Fibroblast of the conjunctiva (primary cell): ENCODE measurements at places on chromosomes 13 and 19.

- no peak for DNase-seq
These were observed 2.7 kb downstream of the PSG8 start for GRCh38 chr19:42762789-42763188.

GRCh38 chr13:101523154-101524131 is 71.0 kb downstream of the ITGBL1 start:
- DNase-seq, result no peak

GRCh38 chr13:44668688-44669087 is 92.6 kb upstream of the TSC22D1 start:
- DNase-seq, result no peak

DNA sequence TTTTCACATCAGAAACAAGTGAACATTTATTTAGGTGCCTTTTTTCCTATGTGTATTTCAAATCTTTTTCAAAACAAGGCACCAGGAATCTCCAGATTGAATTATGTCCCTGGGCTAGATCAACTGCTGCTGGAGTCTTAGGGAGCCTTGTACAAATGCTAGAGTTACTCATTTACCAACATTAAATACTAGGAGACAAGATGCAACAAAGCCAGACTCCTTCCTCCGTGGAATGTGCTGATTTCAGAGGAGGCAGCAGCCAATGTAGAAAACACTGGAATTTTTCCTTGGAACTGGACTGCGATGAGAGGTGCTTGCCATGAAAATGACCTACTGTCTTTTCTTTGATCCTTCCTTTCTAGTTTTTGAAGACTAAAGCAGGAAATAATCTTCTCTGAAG is 1514.7 kb upstream of the MIR17HG start:
- no peak for DNase-seq

DNA sequence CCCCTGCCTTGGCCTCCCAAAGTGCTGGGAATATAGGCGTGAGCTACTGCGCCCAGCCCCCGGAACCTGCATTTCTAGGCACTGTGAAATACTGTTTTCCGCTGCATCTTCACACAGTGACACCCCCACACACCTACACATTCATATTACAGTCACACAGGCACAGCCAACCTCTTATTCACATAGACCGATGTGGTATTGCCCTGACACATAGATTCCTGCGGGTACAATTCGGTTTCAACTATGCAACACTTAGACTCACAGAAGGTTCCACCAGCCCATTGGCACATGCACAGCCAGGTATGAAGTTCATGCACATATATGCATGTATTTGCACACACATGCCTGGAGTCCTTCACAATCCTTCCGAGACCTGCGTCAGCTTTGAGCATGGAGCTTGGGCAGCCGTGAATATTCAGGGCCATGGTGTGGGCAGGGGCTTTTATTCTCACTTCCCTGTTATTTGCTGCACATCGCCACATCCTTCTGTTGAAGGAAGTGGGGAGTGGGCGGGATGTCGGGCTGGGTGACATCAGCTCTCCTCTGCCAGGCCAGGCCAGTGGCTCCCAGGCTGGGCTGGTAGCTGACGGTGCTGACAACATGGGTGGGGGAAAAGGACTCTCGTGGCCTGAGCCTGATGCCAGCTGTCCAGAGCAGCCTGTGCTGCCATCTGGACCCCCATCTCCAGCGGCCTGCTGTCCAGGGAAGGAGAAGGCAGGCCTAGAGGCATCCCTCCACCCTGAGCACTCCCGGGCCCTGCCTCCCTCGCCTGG is 5.4 kb upstream of the CDC37 start:
- DNase-seq, result no peak

DNA sequence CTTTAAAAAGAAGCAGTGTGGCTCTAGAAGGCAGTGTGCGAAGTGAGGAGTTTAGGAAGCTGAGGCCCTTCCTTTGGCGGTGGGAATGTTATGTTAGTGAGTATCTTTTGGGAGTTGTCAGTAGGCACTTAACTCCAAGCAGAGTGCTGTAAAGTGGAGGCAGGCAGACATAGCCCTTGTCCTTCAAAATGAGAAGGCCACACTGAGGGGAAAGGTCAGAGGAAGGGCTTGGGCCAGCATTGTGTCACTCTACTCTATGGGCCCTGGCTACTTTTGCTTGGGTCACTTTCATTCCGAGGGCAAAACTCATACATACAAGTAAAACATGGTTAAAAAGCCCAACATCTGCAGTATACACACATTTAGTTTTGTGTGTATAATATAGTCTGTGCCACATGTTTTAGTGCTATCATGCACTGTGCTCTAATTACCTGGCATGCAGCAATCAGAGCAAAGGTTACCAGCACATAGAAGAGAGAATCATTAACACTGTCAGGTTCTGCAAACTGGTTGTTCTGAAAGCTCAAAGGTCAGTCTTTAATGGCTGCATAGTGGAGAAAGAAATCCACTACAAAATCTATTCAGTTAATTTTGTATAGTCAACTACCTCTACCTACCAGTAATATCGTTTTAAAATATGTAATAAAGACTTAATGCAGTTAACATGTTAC is 64.4 kb downstream of the WASF3 start:
- DNase-seq, result no peak

DNA sequence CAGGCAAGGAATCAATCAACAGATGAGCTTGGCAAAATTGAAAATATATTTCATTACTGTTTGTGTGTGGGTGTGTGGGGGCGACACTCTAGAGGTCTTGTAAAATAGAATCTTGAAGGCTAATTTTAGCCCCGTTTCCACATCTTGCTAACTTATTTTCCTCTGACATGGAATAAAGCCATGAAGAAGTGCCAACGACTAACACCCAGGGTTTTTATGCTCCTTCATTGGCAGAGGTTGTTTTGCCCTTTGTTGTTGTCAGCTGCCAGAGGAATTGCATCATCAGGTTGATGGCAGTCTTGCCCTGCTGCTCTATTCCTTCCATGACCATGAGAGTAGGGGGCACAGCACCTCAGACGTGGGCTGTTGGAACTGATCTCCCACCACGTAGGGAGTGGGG is 30.6 kb upstream of the FAM216B start:
- no peak for DNase-seq

DNA sequence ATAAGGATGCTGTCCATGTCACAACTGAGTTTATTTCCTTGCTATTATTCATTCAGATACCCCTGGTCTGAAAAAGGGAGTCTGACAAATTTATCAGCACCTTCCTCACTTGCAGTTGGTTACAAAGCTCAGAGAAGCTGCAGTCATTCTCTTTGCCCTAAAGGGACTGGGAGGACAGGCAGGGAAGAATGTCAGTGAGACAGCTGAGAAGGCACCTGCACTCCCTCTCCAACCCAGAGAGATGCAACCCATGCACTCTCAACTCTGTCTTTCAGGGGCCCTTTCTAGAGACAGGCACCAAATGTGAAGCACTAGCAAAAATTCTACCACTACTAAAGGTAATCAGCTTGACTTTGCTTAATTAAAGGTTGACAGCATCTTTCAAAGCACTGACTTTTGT is 83.3 kb downstream of the CRYL1 start:
- DNase-seq, result no peak

- no peak for DNase-seq
These were observed 25.5 kb upstream of the FXYD3 start for GRCh38 chr19:35090160-35090505.

DNA sequence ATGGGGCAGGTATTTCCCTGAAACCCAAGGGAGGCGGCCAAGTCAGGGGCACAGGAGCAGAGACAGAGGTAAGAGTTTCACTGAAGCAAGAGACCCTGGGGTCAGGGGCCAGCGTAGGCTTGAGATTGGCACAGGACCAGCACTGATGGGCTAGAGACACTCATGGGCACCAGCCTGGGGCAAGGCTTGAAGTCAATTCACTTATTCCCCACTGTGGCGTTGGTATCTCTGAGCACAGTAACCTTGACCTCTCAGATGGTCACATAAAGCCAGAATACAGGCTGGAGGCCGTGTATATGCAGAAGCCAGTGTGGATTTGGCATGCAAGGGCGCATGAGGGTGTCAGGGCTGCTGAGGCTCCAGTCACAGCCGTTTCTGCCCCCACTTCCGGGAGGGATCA is 173.5 kb upstream of the GPR12 start:
- no peak for DNase-seq

DNA sequence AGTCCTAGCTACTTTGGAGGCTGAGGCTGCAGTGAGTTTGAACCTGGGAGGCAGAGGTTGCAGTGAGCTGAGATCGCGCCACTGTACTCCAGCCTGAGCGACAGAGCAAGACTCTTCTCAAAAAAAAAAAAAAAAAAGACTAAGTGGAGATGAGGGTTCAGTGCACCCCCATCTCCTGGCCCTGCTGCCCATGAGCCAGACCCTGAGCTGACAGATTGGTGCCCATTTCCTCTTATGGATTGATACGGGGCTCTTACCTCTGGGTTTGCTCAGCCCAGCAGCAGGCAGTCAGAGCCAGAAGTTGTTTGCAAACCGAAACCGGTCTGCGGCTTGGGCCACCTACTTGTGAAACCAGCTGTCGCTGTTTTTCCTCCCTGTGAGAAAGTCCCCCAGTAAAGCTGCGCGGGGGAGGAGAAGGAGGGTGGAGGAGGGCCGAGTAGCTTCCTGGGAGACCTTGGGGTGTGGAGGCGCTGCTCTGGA is 36.9 kb downstream of the ARRDC2 start:
- DNase-seq, result no peak

DNA sequence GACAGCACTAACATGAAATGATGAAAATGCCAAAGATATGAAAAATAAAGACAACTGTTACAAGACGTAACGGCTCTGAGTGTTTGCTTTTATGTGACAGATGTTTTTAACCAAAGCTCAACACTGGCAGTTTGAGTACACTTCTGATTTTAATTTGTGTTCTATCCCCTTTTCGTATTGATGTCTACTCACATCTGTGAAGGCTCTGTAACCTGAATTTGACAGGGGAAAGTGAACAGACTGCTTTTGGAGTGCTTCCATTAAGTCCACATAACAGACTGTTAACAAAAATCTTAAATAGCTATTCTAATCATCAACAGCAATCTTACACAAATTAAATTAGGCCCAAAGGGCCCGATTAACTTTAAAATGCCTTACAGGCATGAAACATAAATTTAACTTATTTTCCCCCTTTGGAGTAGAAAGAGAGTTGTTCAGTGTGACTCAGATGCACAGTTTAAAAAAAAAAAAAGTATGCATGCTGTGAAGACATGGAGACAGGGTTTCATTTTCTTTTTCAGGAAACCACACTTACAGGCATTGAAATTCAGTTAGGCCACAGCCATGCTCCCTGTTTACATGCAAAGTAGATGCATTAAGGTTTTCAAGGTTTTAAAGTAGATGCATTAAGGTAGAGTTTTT is 16.3 kb upstream of the RNASEH2B start:
- no peak for DNase-seq

DNA sequence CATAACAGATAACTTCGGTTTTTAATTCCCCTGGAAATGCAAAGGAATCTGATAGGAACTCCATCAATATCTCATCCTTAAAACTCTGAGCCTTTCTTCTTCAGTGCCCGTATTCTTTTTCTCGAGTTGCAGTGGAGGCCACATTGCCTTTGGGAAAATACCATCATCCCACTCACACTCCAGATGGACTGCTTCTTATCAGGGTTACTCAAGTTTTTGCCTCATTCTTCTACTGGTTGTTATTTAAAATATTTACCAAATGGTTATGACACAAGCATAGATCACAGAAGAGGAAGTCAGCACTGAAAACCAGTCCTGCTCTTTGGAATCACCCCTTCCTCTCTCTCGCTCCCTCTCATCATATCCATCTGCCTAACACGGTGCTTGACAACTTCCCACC is 1020.5 kb upstream of the SLC10A2 start:
- no peak for DNase-seq

DNA sequence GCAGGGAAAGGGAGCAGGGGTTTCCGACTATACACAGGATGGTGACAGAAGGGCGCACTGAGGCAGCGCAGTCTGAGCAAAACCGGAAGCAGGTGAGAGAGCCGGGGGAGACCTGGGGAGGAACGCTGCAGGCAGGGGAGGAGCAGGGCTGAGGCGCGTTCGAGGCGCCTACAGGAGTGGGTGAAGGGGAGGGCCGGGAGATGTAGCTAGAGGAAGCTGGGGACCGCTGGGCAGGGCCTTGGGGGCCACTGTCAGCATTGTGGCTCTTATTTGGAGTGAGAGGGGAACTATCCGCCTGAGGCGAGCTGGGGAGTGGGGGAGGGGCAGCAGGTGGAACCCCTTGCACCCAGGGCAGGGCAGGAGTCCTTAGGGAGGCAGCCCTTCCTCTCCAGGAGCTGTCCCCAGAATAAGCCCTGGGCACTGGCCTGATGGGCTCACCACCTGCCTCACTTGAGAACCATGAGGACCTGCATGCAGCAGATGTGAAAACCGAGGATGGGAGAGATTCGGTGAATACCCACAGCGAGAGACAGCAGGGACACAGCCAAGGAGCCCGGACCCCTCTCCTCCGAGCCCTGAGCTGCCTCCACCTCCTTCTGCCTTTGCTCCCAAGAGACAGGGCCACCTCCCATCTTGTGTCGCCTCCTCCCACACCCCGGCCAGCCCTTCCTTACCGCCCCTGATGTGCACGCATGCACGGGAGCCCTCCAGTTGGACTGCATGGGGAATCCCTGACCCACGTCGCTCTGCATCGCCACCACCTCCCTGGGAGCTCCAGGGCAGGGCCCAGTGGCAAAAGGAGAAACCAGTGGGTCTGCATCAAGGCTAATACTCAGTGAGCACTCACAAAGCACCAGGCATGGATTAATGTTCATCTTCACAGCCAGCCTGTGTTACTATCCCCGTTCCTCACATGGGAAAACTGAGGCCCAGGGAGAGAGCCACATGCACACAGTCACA is 10.3 kb downstream of the AKT2 start:
- DNase-seq, result no peak

DNA sequence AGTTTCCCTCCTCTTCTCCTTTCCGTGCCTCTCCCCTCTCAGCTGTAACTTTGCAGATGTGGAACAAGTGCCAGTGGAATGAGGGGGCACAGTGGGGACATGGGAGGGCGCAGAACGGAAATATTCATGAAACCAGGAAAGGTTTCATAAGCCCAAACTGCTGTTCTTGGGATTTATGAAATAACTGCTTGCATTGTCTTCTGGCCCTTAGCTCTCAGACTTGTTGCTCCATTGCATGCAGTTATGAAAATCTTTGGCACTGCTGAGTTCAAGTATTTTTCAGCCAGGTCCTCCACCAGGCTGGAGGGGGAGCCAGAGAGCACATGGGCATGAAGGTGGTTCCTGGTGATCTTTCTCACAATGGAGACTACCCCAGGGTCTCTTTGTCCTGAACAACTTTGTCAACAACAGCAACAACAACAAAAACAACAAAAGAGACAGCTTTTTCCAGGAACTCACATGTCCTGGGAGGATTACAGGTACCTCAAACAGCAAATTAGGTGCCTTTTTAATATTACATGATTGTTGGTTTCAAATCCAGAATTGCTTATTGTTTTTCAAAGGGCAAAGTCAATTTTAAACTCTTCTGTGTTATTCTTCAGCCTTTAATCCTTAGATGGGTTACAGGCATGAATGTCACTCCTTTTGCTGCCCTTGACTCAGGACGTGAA is 1.5 kb downstream of the RGCC start:
- DNase-seq, result no peak

DNA sequence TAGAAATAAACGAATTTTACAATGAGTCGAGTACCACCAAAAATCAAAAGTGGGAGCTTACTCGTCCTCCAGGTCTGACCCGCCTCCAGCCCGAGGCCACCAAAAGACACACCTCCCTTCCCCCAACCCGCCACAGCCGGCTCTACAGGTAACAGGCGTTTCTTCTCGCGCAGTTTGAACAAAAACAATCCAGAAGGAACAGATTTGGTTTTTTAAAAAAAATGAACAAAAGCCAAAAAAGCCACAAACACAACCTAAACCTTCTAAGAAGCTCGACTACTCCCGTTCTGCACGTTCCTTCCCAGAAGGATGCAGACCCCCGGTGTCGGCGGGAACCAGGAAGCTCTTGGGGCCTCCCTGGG is 671 bp downstream of the ZDHHC20 start:
- DNase-seq, result no peak

- peak; percentile 10 for DNase-seq
These were observed 27.3 kb downstream of the INTS6 start for GRCh38 chr13:51425410-51426042.
